NCI-H187 (cell line): ENCODE measurements at places on chromosomes 11 and 22.

DNA sequence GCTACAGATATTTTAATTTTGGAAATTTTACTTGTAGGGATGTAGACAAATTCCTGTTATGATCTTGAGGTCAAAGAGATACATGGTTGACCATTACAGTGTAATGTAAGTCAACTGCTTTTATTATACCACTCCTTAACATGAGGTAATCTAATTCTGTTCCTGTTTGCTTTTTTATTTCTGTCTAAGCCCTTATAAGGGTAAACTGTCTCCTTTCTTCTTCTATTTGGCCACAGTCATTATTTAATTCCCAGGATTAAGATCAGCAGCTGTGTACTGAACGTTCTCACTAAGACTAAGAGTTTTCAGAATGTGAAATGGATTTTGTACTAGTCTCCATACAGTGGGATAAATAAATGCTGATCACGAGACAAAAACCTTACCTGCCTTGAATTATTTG lies 32.8 kb downstream of the C2CD3 start:
- no peak for DNase-seq

DNA sequence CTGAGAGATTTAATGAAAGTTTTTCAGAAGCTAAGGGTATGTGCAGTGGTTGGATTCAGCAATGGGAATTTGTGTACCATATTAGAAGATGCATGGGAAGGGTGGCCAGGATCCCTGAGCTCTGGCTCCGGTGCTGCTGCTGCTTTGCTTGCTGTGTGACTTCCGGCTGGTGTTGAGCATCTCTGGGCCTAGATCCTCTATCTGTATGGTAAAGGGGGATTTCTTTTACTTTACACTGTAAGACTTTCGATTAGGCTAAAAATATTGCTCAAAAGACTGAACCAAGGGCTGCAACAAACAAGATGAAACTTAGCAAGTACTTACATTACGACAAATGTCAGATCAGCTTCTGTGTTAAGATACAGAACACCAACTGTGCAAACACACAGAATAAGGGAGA lies 39.1 kb downstream of the XRRA1 start:
- no peak for DNase-seq

GRCh38 chr11:131595797-131596196 lies 225.4 kb downstream of the NTM start:
- DNase-seq: no peak

DNA sequence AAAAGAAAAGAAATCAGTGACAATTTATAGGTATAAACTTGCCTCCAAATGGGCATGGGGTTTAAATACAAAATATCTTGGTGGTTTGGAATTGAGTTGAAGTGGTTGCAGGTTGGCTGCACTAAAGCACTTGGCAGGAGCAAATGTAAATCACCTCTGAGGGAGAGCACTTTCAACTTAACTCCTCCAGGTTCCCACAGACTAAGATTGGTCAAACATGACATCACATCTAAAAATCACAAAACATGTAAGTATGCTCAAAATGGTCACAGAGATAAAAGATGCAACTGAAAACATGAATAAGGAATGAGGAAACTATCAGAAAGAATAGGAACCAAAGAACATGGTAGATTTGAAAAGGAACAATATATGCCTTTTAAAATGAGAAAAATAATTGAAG lies 12.3 kb upstream of the SHANK3 start:
- DNase-seq: no peak

DNA sequence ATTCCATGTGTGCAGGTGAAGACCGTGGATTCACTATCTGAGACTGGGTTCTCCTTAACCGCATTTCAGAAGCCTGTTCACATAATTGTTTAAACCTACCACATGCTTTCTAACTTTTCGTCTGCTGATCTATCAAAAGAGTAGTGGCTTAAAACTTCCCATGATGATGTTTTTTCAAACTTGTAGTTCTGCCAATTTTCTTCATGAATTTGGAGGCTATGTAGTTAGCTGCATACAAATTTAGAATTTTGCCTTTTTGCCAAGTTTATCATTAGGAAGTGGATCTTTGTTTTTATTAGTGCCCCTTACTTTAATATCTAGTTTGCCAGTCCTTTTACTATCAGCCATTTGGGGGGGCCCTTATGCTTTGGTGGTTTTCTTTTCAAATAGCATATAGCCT lies 57.5 kb upstream of the PITPNB start:
- no peak for DNase-seq

DNA sequence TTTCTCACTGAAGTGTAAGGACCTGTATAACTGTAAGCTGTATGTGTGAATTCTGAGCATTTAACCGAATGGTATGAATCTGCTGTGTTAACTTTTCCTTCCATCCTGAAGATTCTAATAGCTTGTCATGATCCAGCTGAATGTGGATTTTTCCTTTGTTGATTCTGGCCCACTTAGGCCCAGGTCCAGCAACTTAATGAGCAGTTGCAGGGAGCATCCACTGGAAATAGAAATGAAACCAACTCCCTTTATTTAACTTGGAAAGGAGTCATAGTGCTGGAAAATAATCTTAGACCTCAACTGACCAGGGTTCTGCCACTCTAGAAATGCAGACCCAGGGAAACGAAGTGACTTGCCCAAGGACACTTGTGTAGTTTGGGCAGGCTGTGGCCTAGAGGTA lies 142.3 kb upstream of the MTNR1B start:
- DNase-seq: no peak

GRCh38 chr11:116611998-116612620 lies 160.7 kb downstream of the BUD13 start:
- DNase-seq: no peak

- DNase-seq: peak; percentile 39
Measured at GRCh38 chr22:34414467-34415440, 494.5 kb upstream of the LARGE1 start.

DNA sequence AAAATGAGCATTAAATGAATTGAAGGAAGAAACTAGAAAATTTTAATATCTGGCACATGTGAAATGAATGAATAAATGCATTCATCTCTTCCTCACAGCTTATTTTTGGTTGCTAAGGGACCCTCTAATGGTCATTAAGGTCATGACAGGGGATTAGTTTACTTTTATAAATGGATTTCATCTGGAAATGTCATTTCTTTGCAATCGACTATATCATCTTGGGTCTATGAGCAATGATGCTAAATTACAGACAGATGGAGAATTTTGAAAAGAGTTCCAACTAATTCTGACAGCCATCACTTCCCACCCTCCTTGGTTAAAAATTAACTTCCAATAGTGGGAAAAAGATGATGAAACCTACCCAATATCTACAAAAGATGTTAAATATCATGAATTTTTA lies 98.0 kb downstream of the KIF18A start:
- DNase-seq: no peak

DNA sequence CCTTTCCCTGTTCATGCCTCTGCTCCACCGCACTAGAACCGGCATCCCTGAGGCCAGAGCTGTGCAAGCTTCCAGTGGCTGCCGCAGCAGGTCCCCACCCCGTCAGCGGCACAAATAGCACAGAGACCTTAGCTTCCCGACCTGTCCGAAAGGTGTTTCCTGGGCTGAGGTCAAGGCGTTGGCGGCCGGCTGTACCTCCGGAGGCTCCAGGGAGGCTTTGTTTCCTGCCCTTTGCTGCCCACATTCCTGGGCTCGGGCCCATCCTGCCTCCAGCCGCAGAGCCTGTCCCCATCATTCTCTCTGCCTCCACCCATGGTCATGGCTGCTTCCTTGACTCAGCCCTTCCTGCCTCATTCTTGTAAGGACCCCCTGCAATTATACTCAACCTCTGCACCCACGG lies 31.2 kb downstream of the ARHGAP8 start:
- no peak for DNase-seq

- DNase-seq: no peak
Measured at GRCh38 chr11:108483163-108483562, 15.0 kb downstream of the POGLUT3 start.

DNA sequence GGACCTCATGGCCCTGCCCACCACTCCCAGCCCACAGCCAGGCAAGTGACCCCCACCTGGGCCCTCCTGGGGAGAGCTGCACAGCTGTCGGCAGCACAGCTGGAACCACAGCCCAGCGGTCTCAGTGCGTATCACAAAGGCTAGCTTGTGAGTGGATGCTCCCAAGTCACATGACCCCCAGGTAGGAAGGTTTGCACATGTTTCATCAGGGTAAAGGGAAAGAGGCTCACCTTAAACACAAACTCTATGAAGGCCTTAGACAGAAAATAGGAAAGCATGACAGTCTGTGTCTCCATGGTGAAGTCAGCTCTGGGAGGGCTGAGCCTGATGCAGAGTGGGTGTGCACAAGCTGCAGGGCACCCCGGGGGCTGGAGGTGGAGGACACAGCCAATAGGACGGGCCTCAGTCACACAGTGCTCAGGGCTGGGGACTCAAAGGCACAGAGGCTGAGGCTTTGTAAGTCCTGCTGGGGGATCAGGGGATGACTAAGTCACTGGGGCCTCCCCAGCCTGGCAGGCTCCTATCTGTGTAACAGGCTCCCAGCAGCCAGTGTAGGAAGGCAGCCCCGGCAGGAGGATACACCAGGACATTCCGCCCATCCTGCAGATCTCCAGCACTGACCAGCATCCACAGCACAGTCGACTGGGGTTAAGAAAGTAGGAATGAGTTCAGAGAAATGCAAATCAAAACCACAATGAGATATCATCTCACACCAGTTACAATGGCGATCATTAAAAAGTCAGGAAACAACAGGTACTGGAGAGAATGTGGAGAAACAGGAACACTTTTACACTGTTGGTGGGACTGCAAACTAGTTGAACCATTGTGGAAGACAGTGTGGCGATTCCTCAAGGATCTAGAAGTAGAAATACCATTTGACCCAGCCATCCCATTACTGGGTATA lies 22.0 kb downstream of the CELSR1 start:
- DNase-seq: no peak

GRCh38 chr11:128342511-128343134 lies 244.7 kb downstream of the ETS1 start:
- no peak for DNase-seq

- DNase-seq: no peak
Measured at GRCh38 chr11:78281511-78281910, 92.8 kb downstream of the USP35 start.

- DNase-seq: no peak
Measured at GRCh38 chr11:95187723-95188122, 43.3 kb downstream of the SESN3 start.
